Retinal pigment epithelial cell (primary cell): ENCODE measurements at places on chromosomes 6 and 20.

- no peak for DNase-seq
Observed at GRCh38 chr20:32463642-32464400, 105.7 kb downstream of the ASXL1 start.

DNA sequence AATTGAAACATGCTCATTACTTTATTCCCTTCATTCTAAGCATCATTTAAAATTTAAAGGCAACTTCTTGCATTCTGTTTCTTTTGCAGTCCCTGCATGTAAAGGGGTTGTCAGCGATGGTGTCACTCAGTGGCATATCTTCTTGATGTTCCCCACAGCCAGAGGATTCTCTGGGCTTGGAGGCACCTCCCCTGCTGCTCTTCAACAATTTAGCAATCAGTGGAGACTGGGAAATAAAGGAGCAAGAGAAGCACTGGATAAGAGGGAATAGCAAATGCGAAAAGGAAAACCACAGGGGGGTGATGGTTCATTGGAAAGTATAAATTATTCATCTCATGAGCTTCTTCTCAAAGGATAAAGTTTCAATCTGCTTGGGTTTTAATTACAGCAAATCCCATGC is 30.7 kb upstream of the MC3R start:
- no peak for DNase-seq

DNA sequence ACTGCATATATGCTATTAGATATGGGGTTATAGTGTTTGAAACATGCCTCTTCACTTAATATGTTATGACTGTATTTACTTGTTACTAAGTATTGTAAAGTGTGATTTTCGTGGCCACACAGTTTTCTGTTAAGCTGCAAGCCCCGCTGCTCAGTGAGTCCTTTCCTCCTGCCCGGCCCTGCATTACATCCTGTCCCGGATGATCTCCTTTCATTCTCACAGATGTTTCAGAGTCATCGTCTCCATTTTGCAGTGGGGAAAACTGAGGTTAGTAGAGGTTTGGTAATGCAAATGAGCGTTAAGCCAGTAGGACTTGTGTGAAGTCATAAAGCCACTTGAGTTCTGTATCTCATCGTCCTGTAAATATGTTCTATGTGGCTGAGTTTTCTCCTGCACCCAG is 155.5 kb downstream of the CFAP61 start:
- DNase-seq, result no peak

GRCh38 chr20:14888134-14888533 is 550.7 kb upstream of the FLRT3 start:
- DNase-seq, result no peak

DNA sequence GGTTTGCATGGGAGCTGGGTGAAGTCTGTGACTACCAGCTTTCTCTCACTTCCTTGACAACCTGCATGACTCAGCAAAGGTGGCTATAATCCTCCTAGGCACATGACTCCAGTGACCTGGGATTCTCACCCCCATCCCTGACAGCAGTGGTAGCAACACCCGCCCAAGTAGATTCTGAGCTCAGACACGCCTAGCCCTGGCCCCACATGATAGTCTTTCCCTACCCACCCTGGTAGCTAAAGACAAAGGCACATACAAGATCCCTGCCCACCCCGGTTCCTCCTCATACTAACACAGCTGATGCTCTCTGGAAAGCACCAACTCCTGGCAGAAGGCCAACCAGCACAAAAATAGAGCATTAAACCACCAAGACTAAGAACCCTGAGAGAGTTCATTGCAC is 25.9 kb upstream of the CRISP1 start:
- DNase-seq, result no peak

DNA sequence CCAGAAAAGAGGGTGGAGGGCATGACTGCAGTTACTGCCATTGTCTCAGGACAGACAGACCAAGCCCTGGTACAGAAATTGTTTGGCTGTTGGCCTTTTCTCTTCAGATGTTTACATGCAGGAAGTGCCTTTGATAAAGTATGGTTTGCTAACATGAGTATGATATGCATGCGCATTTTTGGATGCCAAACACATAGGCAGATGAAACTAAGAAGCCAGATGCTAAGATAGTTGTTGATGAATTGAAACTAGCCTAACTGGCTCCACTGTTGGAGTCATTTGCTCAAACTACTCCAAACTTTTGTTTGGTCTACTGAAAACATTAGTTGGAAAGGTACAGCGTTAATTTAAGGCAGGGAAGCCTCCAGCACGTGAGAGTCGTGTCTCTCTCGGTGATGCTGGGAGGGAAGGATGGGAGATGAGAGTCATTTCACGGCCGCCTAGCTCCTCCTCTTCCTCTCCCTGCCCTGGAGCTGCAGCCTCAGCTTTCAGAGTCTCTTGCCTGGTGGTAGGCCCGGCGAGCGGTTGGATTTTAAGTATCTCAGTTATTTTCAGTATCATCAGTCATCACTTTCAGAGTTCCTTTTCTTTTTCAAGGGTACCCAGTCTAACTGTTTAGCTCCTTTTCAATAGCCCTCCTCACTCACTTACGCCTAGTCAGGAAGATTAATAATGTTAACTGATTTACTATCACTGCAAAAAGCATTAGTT is 29.7 kb downstream of the RREB1 start:
- no peak for DNase-seq

DNA sequence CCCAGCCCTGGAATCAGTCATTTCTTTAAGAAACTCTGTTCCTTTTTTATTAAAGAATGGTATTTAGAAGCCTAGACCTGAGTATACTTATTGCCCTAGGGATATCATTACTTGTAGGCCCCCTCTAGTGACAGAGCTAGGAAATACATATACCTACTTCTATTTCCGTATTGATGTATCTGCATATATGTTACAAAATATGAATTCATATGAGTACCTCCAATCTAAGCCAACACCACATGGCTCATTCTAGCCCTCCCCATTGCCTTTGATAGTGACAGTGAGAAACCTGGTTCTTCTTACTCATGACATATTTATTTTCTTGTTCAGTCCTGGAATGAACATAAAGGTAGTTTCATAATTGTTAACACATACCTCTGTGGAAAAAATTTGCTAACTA is 137.2 kb downstream of the FARS2 start:
- no peak for DNase-seq

GRCh38 chr6:125421836-125422235 is 120.1 kb upstream of the HDDC2 start:
- DNase-seq, result peak; percentile 88

DNA sequence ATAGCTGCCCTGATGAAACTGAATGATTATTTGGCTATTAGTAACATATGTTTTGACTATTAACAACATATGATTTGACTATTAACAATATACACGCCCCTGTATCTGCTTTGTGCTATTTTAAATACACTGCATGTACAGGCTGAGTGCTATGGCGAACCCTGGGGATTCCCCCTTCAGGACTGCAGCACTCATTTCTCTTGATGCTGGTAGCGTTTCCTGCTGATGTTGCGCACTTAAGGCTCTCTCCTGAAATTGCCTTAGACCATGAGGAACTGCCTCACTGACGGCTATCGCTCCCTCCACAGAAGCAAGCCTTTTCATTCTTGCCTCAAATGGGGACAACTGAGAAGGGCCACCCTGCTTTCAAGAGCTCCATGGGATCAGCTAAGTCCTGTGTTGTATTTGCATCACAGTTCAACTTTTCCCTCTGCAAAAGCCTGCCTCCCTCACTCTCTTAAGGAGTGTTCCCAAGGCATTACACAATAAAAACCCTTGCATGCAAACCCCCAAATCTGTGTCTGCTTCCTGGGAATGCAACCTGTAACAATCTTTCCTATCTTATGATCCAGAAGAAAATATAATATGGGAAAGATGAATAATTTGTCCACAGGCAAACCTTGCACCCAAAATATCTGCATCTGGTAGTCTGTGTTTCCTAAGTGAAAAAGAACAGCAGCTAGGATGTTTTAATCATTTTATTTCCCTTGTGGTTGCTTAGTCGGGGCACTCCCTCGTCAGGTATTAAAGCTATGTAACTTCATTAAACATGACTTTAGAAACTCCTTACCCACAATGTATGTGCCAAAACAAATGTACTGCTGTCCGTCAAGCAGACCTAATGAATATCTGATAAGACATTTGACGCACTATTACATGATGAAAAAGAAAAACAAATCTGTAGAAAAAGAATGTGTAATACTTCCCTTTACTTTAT is 456.4 kb downstream of the COL12A1 start:
- peak; percentile 94 for DNase-seq

DNA sequence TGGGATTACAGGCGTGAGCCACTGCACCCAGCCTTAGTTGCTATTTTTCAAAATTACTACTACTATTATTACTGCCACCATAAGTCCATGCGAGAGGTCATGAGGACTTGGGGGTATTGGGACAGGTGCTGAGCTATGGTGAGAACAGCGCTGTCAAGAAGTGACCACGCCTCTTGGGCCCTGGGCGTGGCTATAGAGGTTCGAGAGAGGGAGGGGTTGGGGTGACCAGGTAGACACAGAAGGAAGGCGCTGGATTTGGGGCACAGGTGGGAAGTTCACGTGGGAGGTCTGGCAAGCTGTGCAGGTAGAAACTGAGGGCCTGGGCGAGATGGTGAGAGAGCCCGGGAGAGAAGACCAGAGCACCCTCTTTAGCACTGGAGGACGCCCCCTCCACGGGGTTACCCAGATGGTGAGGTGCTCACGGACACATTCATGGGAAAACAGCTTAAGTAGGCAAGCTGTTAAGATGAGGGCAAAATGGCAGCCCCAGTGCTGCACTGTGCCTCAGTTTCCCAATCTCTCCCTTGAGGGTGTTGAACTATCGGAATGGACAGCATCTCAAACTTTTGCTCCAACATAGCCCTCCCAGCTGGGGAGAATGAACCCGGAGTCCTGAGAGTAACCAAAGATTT is 61.0 kb downstream of the RAB44 start:
- DNase-seq, result no peak

DNA sequence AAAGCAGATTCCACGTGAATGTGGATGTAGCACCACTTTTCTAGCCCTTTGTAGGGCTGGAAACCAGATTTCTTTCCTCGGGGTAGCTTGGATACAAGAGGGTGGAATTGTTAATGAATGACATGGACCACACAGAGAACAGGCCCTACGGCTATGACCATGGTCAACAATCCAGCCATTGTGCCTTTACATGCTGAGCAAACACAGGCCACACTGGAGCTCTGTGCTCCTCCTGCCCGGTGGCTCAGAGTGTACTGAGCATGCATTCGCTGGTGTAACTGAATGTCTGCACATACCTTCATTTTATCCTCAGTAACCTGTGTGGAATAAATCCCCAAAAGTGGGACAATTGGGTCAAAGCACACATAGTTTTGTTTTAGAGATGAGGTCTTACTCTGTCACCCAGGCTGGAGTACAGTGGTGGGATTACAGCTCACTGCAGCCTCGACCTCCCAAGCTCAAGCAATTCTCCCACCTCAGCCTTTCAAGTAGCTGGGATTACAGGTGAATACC is 32.8 kb downstream of the LRP11 start:
- no peak for DNase-seq

GRCh38 chr6:151044465-151045441 is 179.3 kb downstream of the MTHFD1L start:
- DNase-seq, result no peak

DNA sequence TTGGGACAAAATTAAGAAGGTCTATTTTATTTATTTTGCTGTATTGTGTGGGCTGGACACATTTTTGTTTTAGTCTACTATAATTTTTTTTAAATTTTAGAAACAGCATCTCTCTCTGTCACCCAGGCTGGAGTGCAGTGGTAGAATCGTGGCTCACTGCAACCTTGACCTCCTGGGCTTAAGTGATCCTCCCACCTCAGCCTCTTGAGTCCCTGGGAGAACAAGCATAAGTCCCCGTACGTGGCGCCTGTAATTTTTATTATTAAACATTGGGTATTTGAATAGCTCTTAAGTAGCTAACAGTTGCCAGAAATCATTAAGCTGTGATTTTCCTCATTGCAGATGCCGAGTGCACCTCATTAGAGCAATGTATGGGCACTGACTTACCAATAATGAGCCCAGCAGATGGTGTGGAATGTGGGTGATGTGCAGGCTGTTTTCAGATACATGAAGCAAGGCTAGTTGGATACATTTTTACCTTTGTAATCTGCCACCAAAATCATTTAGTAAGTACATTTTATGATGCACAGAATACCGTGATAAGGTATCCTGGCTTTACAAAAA is 10.3 kb upstream of the MAS1 start:
- peak; percentile 4 for DNase-seq

GRCh38 chr6:147942363-147942762 is 400.3 kb upstream of the SASH1 start:
- no peak for DNase-seq

DNA sequence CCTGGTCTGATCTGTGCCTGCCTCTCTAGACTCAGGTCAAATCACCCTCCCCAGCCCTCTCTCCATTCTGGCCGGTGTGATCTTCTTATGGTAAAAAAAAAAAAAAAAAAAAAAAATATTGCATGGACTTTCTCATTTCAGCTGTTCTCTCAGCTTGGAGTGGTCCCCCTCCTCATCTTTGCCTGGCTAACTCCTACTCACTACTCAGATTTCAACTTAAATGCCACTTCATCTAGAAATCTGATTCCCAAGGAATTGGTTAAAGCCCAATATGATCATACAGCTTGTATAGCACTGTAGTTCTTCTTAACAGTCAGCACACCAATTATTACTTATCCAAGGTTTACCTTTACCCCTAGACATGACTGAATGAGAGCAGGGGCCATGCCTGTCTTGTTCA is 105.9 kb upstream of the CARMIL1 start:
- DNase-seq, result no peak

DNA sequence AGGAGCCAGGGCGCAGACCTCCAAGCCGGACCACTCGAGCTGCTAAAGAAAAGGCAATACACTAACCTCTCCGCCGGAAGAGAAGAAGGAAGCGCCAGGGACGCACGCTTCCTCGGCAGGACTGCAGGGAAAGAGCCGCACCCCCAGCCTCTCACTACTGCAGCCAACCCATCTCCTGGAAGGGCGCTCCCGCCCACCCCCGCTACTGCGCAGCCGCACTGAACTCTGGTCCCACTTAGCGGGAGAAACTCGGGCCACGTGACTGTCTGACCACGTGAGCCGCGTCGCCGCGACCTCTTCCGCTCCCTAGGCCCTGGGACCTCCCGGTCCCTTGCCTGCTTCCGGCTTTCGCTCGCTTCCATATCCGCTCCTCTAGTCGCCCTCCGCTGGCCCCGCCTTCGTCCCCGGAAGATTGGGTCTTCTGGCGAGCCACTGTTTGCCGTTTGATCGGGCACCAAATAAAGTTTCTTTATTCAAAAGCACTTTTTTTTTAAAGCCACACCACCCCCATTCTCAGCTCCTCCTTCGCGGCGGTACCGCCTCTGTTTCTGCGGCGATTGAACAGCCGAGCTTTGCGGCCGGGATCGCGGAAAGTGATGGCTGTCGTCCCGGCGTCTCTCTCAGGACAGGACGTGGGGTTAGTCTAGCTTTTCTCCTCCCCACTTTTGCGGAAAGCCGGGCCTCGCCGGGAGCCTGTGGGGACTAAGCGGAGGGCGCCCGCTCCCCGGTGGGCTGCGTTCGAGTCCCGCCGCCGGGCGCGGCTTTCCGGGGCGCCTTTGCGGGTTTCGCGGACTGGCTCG is at the start of gene RMND1:
Gene RMND1, minus strand, starts transcription at position 177 of the 800 bp plus-strand sequence. CDS start 6,315 bp downstream, outside the sequence.
- DNase-seq, result peak; percentile 99

- DNase-seq, result no peak
Observed at GRCh38 chr6:43969158-43969981, 157.9 kb downstream of the MRPL14 start.

DNA sequence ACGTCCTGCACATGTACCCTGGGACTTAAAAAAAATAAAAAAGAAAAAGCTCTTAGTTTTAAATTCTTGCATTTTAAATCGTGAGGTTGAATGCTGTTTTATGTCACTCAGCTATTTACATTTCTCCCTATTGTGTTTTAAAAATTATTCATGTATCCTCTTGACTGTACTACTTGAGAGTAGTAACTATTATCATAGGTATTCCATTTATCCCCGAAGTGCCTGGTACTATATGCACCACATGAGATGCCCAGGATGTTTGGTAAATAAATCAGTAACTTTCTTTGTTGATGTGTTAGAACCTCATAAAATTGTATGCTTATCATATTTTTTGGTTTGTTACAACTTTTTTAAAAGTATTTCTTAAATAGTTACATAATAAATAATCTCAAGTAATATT is 18.4 kb downstream of the MAP3K4 start:
- no peak for DNase-seq
